Psoas muscle (tissue), 8 donors: ENCODE measurements at places on chromosomes 11 and 22. TPM values are rescaled to one million over a fixed set of nuclear protein-coding genes. Genes with fewer than 3 reads are reported as not detected.
A peak's percentile ranks its signal among the peaks of the same experiment; 100 is the strongest.

DNA sequence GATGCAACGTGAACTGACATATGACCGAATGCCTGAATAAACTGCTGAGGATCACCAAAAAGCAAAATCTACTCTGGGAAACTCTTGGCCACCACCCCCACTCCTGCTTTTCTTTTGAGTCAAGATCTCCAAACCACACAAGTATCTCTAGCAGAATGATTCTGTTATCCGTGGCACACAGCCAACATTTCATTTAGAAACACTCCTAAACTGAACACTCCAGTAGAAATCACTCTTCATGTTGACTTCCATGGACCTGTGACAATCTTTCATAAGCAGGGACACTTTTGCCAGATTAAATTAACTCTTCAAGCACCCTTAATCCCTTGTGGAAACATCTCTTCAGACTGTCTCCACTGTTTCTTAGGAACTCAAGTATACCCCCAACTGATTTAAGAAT is 44.4 kb downstream of the VSIG10L2 start:
- no peak for DNase-seq

- no peak for DNase-seq
Observed at GRCh38 chr11:26958702-26959049, 35.2 kb upstream of the FIBIN start.

DNA sequence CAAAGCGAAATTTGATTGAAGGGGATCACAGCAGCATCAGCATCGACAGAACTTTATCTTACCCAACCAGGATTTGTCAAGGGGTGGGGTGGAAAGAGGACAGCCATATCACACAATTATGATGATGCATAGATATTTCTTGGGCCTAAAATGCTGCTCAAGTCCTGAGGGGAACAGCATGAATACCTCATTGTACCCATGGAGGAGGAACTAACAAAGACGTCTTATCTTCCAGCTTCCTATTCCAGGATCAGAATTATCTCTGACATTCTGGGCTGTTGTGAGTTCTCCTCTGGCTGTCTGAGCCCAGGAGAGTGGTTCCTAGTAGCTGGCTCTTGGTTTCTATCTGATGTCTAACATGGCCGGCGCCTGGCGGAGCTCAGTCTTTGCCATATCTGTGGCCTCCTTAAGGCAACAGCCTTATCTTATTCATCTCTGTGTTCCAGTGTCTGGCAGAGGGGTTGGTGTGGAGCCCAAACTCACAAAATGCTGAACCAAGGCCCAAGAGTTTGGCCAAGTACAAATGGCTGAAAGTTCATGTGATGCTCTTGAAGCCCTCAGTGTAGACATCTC is 68.2 kb upstream of the TIMP3 start:
- DNase-seq = no peak

- no peak for DNase-seq
Observed at GRCh38 chr11:110896358-110896757, 184.1 kb upstream of the ARHGAP20 start.

DNA sequence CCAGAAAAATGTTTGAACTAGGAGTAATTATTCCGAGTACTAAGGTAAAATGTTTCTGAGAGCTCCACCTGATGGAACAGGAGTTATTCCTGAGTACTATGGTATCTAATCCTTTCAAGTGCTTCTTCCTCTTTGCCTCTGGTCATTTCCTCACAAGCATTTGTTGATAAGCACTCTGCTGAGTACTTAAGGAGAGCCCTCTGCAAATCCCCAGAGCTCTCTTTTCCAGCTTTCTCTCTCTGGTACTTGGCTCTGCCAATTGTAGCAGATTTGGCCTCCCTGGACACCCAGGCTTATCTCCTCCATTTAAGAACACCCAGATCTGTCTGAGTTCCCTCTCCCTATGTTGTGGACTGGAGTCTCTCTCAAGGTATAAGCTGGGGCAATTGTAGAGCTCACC is 457.0 kb downstream of the MN1 start:
- no peak for DNase-seq

DNA sequence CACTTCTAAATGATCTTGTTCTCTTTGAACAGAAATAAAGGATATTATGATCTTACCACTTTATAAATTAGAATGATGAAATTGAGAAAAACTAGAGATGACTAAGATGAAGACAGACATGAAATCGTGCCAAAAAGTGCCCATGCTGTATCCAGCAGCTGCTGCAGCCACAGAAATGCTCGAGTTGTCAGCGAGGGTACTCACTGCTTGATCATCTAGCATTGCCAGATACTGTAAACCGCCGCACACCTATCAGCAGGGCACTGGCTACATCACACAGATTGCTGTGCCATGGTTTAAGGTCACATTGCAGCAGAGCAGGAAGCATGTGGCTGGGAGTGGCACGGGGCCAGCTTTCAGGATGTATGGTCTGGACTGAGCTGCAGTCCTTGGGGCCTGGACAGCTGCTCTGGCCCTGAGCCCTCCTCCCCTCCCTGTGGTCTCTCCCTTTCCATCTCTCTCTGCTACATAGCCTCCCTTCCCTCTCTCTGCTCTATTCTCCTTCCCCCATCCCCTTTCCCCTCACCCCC is 51.0 kb upstream of the SEPTIN5 start:
- peak; percentile 67 for DNase-seq

The SLC17A6 gene
- not detected for total RNA-seq
